NCI-H446 treated with DMSO at 0.1 percent for 48 hours (cell line): ENCODE measurements at places on chromosomes 3 and 15.

- DNase-seq, result peak; percentile 5
Measured at GRCh38 chr15:94535298-94536048, 304.1 kb downstream of the MCTP2 start.

DNA sequence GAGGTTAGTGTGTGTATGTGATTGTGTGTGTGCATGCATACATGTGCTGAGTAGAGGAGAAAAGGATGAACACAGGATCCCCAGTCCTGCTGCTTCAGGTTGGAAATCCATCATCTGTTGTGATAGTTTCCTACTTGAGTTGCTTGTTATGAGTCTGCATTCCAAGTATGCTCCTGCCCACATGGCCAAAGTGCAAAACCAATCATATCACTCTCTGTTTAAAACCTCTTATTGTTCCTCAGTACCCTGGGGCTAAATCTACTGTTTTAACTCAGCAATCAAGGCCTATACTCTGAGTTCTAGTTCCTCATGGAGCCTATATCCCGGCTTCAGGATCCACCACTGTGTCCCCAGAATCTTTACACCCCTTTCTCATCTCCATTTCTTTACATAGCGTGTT is 139.9 kb upstream of the TLE3 start:
- DNase-seq, result no peak

- no peak for DNase-seq
Measured at GRCh38 chr3:41999909-42000308, 38.0 kb upstream of the ULK4 start.

- DNase-seq, result no peak
Measured at GRCh38 chr3:86830566-86830965, 160.4 kb downstream of the VGLL3 start.

- DNase-seq, result no peak
Measured at GRCh38 chr3:34016925-34017587, 218.6 kb downstream of the PDCD6IP start.
